ENCODE measurements at places on chromosomes 12 and 14.

DNA sequence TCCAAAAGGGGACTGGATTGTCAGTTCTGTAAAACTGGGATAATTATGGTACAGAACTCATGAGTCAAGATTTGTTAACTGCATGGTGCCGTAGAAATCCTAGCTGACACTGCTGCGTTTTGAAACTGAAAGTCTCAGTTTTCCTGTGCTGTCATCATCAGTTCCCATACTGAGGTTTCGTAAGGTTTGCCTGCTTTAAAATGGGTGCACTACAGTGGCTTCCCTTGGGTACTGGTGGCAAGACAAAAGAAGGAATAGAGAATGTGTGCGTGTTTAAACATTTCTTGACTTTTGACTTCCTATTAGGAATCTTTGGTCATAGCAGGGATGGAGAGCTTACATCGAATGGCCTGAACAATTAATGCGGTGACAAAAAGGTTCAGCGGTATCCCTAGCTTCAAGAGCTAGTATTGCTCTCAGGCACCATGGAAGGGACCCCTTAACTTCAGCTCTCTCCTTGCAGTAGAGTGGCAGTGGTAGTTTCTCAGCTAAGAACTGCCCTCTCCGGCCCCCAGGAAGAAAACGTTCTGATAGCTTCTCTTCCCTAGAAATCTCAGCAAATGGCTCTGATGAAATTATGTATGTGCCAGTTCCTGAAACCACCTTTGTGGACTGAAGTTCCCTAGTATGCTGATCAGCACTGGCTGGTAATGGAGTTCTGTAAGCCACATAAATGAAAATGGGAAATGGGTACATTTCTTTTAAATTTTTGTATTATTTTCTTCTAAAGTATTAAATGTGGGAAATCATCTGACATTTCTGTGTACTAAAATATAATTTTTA is 28.9 kb downstream of the ANO6 start:
- peak; percentile 76 for DNase-seq

DNA sequence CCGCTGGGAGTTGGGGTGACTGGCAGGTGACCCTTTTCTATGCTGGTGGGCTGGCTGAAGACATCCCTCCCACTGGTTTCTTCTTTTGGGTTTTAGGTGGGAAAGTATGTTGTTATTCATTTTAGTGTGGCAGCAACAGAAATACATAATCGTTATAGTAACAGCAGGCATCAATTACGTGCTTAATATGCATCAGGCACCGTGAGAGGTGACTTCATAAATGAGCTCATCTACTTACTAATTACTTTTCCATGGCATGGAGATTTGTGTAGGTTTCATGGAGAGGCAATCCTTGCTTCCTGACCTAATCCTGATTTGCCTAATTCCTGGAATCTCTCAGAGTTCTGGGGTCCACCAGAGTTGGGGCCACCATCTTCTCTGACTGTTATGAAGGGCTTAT is 13.4 kb upstream of the CELA1 start:
- no peak for DNase-seq

GRCh38 chr12:12683725-12684124 is 12.3 kb downstream of the GPR19 start:
- no peak for DNase-seq

DNA sequence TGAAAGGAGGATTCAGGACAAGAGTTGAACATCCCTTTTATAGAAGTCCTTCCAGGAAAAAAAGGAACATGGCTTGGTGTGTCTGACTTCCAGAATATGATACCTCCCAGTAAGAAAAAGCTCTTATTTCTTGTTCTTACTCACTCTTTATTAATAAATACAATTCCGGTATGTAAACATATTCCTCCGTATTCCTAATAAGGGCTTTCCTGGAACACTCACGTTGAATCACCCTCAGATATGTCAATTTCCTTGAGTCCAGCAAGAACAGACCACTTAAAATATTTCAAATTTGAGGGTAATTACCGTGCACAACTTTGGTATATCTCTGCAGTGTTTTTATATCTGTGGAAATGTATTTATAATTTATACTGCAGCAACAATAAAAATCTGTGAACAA is 385.6 kb downstream of the SYT1 start:
- DNase-seq: peak; percentile 45

- no peak for DNase-seq
These were observed 172.2 kb upstream of the ATP2B1 start for GRCh38 chr12:89880690-89881350.

DNA sequence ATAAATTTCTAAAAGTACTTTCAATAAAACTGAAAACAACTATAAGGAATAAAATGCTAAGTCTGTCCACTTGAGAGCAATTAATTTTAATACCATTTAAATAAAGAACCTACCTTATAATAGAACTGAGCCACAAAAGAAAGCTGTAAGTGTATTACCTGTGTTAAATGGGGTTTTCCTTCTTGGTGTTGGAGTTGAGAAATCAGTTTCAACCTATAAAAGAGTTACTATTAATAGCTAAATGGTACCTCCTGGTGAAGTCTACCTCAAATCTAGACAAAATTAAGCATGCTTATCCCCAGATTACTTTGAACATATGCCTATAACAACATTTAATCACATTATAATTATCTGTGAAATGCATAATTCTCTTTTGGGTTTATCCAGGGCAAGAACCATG is 48.8 kb downstream of the MIS18BP1 start:
- DNase-seq: no peak

GRCh38 chr14:64715628-64716412 is 11.6 kb downstream of the PLEKHG3 start:
- DNase-seq: no peak

GRCh38 chr14:54908190-54908589 is 5.6 kb upstream of the GCH1 start:
- no peak for DNase-seq

DNA sequence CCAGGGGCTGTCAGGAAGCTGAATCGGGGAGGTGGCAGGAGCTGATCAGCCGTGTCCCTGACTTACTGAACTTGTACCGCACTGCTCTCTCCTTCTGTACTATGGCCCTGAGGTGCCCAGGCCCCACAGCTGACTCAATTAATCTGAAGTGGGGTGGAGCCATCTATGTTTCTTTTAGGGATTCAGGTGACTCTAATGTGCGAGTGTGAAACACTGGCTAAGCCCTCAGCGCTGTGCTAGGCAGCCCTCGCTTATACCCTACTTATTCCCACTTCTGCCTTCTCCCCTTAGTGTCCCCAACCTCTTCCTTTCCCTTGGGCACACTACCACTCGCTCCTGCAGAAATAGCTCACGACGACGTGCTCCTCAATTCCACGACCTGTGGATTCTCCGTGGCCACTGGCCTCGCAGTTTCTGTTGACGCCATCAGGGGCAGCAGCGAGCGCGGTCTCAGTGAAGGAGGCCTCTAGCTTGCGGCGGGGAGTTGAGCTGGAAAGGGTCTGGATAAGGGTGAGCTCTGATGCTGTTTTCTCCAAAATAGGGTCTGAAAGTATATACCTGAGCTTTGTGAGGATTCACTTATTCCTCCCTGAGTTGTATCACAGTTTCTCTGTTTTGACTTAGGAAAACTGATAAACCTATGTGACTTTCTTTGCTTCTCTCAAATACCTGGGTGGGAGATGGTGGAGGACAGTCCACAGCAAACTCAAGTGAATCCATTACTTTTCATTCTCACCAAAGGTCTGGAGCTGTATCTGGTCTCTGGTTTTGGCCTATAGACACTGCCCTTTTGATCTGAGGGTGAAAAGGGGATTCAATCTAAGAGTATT is 167.6 kb downstream of the SLC41A2 start:
- peak; percentile 10 for DNase-seq

DNA sequence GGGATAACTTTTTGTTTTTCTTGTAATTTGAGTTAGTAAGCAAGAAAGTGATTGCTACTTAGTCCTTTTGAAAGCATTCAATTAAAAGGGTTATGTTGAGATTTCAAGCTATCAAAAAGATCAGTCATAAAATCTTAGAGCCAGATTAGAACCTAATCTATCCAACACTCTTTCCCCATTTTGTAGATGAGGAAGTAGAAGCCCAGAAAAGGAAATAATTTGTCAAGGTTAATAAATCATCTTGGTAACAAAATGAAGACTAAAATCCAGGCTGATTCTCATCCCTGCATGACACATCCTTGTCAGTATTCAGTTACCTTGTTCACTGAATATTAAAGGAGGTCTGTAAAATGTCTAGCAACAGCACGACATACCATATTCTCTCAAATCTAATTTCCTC is 26.5 kb downstream of the PPP1R13B start:
- DNase-seq: no peak

GRCh38 chr14:88379706-88380343 is 5.6 kb upstream of the SPATA7 start:
- DNase-seq: no peak

DNA sequence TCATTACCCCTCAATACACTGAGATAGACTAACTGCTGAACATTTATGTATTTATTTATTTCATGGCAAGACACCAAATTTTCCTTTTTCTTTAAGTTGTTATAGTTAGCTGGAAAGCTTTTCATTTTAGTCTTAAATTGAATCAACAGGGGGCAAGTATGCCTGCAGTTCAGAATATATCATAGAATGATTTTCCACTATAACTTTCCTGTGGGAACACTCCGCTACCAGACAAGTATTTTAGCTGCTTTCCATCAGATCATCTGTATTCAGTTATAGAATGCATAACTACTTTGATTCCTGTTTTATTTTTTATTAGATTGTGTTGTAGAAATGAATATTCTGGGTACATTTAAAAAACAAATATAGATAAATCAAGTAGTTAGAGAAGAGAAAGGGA is 102.0 kb downstream of the SLC6A15 start:
- no peak for DNase-seq

DNA sequence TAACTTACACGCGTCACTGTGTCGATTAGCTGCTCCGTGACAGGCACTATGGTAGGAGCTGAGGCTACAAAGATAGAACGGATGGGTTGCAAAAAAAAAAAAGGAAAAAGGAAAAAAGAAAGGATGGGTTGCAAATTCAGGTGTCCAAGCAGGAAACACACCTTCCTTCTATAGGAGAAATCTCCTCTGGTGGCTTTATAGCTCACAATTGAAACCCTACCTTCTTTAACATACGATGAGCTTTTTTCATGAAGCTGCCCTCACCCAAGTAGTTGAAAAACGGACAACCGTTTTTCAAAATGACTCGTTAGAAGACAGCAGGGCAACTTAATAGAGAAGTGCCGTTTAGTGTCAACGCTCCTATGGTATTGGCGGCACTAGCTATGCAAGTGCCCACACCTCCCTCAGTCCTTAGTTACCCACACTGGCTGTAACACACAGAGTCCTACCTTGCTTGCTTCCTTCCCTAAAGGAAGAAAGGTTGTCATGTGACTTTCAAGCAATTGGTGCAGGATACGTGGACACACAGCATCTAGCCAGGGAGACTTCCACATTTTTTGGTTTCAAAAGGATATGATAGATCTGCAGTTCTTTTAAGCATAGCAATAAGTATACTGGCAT is 682 bp upstream of the TRIP11 start:
- peak; percentile 66 for DNase-seq

- DNase-seq: no peak
These were observed 183.6 kb upstream of the CCND2 start for GRCh38 chr12:4089956-4090355.

DNA sequence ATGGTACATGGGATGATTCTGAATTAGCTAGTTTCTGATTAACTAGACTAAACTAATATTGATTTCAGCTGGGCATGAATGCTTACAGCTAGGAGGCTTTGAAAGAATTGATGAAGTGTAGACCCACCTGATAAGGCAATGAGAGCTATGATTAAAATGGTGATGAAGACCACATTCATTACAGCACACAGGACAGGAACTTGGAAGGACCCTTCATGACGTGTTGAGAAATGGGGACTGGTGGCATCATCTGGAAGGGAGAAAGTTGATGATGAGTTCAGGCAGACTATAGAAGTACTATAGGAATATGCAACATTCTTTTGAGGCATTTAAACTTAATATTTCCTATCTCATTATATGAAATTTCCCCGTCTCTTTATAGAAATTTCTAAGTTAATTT is 4.5 kb downstream of the CD69 start:
- no peak for DNase-seq

DNA sequence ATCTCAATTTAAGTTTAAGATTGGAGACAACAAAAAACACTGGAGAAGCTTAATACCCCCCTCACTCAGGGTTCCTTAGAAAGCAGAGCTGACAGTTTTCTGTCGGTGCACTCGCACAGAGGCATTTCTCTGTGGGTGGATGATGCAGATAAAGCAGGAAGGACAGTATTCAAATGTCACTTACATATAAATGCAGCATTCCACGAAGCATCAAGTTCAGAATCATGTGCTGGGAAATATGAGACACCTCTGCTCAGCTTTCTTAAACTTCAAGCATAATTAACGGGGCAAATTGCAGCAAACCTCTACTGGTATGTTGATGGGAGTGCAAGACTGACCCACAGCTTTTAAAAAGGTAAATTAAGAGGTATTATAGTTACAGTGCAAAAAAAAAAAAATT is 68.7 kb downstream of the DICER1 start:
- no peak for DNase-seq

DNA sequence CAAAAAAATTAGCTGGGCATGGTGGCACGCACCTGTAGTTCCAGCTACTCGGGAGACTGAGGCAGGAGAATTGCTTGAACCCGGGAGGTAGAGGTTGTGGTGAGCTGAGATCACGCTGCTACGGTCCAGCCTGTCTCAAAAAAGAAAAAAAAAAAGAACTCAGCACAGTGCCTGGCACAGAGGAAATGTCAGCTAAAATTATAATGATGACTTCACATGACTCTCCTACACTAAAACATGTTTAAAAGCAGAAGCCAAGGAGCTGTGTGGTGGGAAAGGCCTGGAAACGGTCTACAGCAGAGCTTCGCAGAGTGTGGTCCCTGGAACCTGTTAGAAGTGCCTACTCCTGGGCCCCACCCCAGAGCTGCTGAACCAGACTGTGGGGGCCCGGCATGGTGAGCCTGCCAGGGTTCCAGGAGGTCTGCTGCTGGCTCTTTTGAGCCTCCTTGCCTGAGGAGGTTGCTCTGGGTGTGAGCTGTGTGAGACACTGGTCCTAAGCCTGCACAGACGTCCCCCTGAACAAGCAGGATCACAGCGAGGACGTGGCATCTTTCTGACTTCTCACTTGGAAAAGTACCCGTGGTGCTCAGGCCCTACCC is 28.1 kb downstream of the TCHP start:
- DNase-seq: no peak

DNA sequence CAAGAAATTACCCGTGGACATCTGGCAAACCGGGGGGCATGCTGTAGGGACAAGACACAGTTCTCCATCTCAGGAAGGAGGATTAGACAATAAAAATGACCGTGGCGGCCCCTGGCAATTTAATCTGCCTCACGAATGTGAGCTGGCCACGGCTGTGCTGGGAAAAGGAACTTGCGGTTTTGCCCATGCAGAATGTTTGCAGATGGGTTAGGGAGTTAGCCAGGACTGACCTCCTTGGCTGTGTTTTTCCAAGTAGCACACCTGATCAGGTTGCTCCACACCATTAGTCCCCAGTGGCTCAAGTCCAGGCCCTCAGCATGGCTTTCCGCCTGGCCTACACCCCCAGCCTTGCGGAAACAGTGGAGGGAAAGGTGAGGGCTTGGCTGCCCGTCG is 20.8 kb downstream of the TPCN1 start:
- DNase-seq: peak; percentile 31

- DNase-seq: peak; percentile 34
These were observed 49.2 kb downstream of the FUT8 start for GRCh38 chr14:65461730-65462129.

All from fibroblast of mammary gland (primary cell).